Astrocyte of the cerebellum (primary cell): ENCODE measurements at places on chromosomes 2 and 18.
A peak's percentile ranks its signal among the peaks of the same experiment; 100 is the strongest.

DNA sequence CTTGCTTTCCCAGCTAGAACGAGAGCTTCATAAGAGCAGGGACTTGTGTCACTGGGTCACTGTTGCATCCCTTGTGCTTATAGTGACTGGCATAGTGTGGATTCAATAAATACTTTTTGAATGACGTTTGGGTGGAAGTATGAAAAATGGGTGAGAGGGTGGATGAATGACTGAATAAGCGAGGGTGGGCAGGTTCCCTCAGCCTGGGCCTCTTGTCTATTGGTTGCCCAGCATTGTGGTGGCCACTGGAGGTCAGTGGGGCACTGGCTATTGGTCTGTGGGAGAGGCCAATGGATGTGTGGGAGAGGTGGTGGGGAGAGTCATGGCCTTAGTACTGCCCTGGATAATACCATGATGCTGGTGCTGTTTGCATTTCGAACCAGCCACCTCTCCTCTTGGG is 93.8 kb upstream of the SKOR2 start:
- no peak for DNase-seq

DNA sequence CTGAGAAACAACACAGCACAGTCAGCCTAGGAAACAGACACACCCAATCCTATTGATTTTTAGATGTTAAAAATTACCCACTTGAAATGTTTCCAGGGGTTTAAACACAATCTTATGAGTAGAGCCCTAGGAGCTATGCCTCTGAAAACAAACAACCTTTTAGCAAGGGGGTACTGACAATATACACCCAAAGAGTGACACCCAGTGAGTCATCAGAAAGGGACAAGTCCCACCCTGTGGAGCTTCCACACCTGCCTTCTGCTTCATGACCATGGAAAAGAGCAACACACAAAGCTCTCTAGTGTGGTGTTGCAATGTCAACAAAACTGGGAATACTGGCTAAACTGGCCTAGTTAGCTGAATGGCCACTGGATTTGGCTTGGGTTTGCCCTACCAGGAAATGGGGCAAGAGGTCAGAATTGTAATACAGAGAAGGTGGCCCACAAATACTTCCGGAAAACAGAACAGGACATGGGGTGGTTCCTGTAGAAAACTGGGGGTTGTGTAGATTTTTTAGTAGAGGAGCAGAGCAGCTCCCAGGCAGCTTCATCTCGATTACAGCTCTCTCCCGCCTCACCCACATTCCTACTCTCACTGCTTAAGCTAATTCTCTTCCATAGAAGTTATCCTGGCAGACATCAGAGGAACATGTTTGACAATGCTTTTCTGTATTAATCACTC is 98.2 kb downstream of the GAREM1 start:
- no peak for DNase-seq

GRCh38 chr2:204018717-204019116 is 82.2 kb downstream of the ICOS start:
- DNase-seq, result no peak

GRCh38 chr2:149562324-149562723 is 25.3 kb downstream of the MMADHC start:
- DNase-seq, result no peak

DNA sequence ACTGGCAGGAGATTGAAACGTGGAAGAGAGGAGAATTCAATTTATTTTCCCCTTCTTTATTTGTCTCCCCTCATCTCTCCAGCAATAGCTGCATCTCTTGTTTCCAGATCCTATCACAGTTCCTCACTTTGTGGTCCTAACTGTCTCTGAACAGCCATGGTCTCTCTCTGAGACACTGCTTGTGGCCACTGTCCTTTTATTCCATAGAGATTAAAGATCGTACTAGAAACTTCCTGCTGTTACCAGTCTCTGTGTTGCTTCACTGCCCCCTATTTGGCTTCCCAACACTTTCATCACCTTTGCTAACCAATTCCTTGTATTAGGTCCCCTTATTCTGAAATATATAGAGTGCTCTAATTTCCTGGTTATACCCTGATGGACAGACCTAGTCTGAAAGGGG is 48.9 kb upstream of the CAVIN2 start:
- no peak for DNase-seq

DNA sequence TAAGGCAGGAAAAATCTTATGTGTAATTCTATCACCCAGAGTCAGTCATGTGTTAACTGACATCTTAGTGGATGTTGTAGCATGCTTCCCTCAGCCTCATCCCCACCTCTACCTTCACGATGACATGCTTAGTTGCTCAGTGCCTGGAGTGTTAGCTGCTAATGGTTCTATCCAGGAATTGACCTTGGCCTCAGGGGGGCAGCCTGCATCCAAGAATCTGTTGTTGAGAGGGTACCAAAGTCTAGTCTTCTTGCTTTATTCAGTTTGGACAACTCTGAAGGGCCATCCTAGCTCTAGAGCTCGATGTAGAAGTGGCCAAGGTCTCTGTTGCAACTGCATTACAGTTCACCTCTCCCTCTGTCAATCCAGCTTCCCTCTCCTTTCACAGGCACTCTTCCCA is 61.2 kb downstream of the ACYP2 start:
- peak; percentile 28 for DNase-seq

GRCh38 chr2:180925700-180926099 is 54.7 kb upstream of the UBE2E3 start:
- DNase-seq, result no peak

DNA sequence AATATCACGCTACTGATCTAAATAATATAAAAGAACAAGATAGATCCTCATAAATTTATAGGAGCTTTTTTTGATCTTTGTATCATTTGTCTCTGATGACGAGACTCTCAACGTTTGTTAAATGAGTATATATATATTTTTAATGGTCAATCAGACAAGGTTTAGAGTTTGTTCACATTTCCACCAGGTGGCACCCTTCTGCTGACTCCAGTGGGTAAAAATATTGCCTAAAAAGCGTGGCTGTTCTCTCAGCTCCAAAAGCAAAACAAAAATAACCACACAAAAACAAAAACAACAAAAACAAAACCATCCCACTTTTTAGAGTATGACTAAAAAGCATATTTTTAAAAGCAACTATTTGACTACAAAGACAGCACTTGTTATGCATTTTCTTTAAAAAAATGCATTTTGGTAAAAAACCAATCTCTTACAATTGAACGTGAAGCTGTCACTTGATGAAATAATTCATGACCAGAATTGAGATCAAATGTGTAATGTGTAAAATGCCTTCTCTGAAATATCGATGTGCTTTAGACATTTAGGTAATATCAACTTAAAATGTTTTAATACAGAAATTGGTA is 723.2 kb downstream of the DPP10 start:
- DNase-seq, result peak; percentile 20

GRCh38 chr2:227238238-227239237 is 74.1 kb downstream of the COL4A3 start:
- peak; percentile 55 for DNase-seq

DNA sequence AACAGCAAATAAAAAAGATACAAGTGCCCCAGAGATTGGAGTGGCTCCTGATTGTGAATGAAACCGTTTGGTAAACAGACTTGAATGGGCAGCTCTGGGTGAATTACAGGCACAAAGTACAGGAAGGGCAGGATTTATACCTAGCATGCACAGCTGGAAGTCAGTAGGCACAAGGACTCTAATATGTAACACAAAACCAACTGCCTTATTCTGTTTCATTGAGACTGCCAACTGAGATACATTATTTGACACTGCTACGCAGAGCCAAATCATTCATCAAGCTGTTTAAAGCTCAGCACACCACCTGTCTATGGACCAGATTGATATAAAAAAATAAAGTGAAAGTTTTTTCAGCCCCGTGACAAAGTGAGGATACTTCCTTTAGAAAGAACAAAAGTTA is 541.2 kb downstream of the NUP35 start:
- DNase-seq, result no peak
